Vein endothelial cell (primary cell): ENCODE measurements at places on chromosomes 13 and 19. TPM values are rescaled to one million over a fixed set of nuclear protein-coding genes. Genes with fewer than 3 reads are reported as not detected.

Gene APLP1
- total RNA-seq, result 4.2 and 4.6 TPM in 2 replicates

Gene KLK15
- total RNA-seq, result not detected in 2 replicates

Gene URAD
- not detected in 2 replicates for total RNA-seq

Gene VSTM2B
- total RNA-seq, result not detected in 2 replicates

Gene GFY
- total RNA-seq, result not detected in 2 replicates

Gene CLEC11A
- total RNA-seq, result 3.9 and 4.7 TPM in 2 replicates

Gene ERICH6B
- not detected in 2 replicates for total RNA-seq
